AML-193 (cell line): ENCODE measurements at places on chromosomes 5 and 9.

GRCh38 chr9:114078781-114079156 is 669 bp upstream of the AMBP start:
- DNase-seq = no peak

GRCh38 chr5:45411971-45412612 is 284.1 kb downstream of the HCN1 start:
- DNase-seq = no peak

DNA sequence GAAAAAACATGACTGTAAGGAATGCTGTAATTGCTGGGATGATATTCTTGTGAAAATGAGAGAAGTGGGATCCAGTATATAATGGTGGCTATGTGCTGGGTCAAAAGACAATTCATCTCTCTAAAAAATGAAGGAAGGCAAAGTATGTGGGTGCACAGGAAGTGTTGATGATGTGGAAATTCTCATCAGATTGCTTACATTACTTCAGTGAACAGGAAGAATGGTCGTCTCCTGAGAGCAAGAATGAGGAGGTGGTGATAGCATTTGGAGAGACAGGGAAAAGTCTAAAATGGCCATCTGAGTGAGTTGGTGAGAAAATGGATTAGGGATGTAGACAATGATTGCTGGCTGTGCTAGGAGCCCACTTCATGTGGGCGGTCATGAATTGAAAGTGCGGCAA is 253.5 kb upstream of the NREP start:
- DNase-seq = no peak

DNA sequence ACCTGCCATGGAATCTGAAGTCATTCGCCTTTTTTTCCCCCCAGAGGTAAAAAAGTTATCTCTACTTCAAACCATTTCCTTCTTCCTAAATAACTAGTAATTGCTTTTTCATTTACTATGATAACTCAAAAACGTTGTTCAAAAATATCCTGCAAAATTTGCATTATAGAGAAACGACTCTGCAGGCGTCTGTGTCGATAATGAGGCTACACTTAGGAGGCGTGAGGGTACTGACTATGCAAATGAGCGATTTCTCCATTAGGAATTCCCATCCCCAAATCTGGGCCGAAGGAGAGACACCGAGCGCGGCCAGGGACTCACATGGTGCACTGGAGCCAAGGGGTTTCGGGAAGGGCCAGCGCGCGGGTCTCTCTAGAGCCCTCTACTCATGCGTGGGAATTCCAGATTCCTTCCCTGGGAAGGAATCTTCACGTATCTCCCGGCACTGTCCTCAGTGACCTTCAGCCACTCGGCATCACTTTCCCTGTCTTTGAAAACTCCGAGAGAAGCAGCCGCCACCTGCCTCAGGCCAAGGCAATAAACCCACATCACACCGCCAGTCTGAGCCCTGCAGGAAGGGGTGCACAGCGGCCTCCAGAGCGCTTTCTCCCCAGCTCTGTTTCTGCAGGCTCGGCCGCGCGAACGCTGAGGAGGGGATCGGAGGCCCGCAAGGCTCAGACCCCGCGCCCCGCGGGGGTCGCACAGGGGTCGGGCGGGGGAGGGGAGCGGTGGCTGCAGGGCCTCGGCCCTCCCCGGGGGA is 718 bp upstream of the DENND4C start:
- DNase-seq = peak; percentile 57

DNA sequence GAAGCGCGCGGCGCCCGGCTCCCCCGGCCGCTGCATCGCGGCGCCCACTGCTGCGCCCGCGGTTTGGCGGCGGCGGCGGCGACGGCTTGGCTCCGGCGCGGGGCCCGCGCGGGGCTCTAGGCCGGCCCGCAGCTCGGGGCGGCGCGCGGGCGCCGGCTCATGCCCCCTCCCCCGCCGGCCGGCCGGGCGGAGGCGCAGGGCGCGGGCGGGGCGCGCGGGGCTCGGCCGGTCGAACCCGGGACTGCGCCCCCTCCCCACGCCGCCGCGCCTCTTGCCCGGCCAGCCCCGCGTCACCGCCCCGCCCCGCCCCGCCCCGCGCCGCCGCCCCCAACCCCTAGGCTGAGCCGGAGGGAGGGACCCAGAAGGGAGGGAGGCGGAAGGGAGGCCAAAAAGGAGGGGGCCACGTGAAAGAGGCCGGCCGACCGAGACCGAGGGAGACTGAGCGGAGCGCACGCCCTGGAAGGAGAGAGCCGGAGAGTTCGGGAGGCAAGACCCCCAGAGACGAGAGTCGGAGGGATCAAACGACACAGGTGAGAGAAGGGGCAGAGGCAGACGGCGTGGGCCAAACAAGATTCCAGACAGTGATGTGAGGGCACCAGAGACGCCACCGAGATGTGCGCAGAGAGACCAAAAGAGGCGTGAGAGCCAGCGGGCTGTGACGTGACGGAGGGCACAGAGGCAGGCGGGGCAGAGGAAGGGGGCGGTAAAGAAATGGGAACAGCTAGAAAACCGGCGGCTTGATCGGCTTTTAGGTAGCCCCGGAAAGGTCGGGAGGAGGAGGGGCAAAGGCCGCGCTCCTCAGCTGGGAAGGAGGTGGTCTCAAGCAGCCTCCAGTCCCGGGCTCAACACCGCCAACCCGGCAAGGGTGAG is at the start of gene BARX1:
Gene BARX1 (minus strand): TSS at position 245 of the 870 bp plus-strand sequence. CDS start 209 bp downstream, at position 36.
- DNase-seq = no peak

- no peak for DNase-seq
These were observed 7.6 kb downstream of the TGFBI start for GRCh38 chr5:136036293-136036911.

DNA sequence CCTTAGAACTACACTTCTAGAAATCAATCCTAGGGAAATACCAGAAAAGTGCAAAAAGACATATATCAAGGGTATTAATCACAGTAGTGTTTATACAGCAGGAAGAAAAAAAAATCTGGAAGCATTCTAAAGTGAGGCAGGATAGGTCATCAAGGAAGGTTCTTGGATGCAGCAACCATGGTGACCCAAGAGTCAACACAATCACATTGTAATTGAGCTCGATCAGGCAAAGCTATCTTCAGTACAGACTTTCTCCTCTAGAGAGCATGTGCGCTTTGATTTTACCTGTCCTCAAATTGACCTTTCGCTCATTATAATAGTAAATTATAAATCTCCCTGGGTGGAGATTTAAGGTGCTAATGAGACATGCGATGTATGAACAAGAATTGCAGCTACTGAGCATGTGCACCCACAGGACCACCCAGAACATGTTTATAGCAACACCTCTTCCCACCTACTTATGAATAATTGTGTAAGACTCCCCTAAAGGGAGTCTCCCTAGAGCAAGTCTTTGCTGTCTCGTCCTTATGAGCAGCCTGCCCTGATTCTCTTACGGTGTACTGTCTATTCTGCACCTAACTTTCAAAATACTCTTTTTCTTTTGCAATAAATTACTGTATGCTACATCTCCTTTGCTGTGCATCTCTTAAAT is 297.7 kb downstream of the ATPSCKMT start:
- no peak for DNase-seq

DNA sequence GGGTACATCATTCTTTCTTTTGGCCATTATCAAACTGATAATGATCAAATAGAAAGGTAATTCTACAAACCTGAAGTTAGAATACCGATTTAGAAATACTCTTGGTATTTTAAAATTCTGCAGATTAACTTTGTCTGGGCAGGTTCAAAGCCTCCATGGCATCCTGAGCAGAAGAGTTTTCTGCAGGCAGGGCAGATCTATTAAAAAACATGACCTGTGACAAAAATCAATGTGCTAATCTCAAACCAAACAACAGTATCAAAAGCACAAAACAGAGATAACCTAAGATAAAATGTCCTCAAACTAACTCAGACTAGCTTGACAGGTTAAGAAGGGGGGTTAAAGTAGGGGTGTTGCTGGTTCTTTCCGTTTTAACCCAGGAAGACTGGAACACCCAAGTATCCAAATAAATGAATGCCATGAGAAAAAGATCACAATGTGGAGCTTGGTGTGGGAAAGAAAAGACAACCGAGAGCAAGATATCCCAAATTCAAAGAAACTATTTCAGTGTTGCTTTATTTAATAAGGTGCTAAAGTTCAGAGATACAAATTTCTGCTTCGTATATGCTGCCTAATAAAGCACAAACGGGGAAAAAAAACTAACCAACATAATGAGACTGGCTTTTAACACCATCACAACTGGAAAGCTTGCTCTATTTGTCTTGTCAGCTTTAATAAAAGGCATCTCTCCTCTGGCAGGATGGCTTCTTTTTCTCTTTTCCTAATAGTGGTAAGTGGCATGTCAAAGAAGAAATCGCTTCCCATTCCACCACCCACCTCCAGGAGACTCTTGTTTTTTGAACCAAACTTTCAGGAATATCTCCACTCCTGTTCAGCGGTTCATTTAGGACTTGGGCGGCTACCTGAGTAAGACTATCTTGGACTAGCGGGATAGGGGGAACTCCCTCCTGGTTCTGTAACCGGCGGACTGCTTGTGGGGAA is 2.3 kb downstream of the EFNA5 start:
- no peak for DNase-seq

- DNase-seq = peak; percentile 54
These were observed 15.1 kb downstream of the IFNA1 start for GRCh38 chr9:21455320-21455719.

- no peak for DNase-seq
These were observed 559 bp downstream of the ROR2 start for GRCh38 chr9:91949392-91949945.

DNA sequence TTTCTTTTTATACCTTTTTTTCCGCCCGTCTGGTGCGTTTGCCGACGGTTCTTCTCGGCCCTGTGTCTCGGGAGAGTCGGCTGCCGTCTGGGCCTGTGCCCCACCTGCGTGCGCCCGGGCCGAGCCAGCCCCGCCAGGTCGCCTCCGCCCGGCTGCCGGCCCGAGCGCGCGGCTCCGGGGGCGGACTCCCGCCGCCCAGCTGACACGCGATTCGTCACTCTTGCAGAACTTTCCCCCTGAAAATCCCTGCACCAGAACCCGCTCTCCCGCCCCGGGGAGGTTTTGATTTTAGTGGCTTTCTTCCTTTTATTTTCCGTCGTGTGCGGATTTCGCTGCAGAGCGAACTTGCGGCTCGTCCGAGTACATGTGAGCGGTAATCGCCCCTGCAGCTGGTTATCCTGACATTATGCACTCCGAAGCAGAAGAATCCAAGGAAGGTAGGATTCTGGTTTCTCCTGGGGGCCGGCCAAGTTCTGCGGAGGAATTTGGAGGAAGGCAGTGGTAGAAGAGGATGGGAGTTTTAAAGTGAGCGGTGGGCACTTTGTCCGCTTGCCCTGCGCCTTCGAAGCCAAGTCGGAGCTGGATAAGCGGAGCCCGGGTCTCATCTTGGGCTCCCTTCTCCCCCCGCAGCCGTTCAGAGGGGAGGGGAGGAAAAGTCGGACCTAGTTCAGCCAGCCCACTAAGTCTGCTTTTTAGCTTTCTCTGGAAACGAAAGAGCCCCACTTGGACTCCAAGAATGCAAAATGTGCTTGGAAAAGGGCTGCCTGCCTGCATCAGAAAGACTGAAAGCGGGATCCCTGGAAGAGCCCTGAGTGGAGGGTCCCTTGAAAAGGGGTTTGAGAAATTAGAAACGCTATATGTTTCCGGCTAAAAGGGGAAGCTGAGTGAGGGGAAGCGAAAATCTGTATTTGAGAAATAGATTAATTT is at the start of gene TNFAIP8:
Gene TNFAIP8 (plus strand): TSS at position 335 of the 927 bp plus-strand sequence. CDS start 72 bp downstream, at position 407.
- DNase-seq = no peak

DNA sequence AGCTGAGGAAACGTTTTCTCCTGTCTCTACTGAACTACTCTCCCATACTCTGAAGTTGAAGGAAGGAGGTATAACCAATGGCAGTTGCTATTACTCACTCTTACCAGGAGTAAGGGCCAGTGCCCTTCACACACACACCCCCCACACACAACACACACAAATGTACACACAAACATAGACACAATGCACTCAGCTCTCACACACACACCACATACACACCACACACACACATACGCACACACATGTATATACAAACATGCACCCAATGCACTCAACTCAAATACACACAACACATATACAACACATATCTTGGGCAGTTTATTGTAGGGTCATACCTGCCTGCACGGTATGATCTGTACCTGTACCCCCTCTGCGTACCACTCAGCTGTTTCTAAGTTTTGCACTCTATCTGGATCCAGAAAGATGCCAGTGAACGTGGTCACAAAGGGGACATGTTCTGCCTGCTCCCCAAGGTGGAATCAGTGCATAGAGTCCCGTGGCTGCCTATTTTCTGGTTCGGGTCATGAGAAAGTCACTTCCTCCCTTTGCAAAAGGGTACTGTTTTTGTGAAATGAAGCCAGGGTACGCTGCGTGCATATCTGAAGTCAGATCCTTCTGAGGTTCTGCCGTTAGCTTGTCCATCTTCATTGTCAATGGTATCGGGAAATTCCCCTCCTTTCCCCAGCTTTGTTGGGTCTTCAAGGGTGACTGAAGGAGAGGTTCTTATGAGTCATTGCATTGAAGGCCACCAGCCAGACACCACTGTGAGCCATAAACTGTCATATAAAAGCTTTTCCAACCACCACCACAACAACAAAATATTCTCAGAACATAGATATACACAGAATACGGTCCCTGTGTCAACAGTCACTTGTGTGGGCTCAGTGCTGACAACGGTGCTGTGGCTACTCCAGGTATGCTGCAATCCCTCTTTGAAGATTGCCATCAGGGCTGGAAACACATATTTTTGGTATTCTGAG is 131.9 kb downstream of the UGCG start:
- DNase-seq = no peak

DNA sequence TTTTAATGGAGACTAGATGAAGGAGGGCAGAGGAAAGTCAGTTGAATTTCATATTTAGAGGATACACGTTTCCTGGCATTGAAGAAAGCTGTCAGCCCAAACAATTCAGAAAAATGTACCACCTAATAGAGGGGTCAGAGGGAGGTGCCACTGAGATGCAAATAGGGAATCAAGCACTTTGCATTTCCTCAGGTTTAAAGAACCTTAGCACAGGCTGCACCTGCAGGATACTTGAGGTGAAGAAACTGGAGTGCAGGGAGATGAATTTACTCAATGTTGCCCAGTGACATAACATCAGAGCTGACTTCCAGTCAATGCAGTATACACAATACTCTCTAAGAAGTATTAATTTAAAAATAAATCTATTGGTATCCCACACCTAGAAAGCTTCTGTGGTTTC is 67.0 kb upstream of the MAST4 start:
- no peak for DNase-seq

DNA sequence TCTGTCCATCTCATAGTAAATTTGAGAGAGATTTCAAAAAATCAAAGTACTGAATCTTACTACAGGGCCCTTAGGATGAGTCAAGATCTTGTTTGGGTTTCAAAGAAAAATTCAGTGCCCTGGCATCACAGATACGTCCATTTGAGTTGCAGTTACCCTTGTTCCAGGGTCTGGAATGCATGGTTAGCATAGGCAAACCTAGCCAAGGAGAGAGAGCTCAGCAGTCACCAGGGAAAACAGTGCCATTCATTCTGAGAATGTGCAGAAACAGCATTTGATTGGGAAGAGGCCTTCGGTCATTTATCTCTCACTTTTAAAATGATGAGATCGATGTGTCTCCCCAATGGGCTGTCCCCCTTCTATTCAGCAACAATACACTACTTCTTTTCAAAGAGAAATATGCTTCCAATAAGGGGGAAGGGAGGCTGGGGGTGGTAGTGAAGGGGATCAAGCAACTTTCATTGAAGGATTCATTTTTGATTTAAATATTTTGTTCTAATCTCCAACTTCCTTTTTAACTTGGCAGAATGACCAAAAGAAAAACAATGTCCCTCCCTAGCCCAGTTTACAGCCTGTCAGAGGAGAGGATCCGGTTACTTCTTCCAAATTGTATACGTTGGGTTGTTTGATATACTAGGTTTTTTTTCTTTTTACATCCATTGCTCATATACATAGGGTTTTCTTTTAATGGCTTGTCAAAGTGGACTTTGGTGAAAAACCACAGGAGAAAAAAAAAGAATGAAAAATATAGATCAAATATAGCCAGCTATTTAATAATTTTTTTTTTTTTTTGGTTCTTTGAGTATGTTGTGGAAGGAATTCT is 491.1 kb downstream of the CCDC171 start:
- DNase-seq = no peak
